ENCODE measurements at places on chromosomes 12 and 14.

DNA sequence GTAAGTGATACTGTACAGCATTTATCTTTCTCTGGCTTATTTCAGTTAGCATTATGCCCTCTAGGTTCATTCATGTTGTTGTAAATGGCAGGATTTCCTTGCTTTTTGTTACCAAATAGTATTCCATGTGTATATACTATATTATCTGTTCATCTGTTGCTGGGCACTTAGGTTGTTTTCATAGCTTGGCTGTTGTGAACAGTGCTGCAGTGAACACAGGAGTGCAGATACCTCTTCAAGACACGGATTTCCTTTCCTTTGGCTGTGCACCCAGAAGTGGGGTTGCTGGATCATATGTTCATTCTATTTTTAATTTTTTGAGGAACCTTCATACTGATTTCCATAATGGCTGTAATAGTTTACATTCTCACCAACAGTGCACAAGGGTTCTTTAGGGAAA is 21.5 kb downstream of the EP400 start:
- no peak for DNase-seq

GRCh38 chr12:64506955-64507354 is 55.0 kb downstream of the TBK1 start:
- no peak for DNase-seq

GRCh38 chr12:98328467-98328866 is 186.9 kb upstream of the TMPO start:
- DNase-seq = no peak

DNA sequence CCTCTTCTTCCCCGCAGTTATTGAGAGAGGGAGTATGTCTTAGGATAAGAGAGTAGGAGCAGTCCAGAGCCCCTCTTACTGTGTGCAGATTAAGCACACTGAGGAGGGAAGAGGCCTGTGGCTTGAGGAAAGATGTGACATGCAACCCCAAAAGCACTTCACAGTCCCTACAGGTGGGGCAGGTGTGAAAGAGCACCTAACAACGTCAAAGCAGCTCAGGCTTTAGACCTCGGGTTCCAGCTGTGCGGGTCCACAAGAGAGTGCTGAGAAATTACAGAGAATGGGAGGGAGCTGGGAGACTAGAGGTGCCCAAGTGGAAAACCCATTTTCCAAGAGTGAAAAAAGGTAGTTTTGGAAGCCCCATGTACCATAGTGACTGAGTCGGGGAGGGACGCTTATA is 127.6 kb downstream of the SLC25A47 start:
- no peak for DNase-seq

DNA sequence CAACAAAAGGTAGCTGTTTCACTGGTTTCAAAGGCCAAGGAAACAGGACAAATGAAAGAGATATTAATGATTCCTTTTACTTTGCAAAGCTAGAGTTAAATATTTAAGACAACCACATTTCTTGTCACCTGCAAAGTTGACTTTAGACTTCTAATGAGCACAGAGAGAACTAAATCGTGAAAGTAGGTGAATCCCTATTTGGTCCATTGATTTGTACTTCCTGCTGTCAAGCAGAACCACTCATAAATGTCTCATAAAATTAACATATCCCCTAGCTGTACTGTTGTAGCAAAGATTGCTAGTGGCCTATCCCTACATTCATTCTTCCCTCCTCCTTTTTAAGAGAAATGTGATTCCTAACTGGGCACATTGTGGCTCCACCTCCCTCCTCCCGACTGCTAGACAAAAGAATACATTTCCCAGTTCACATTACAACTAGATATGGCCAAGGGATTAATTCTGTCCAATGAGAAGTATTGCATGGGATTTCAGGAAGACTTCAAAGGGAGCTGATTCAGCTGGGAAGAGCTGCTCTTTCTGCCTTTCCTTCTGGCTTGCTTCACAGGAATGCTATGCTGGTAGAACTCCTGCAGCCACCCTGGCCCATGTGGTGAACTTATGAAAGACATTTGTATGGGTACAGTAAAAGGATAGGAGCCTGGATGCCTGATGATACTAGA is 227.5 kb upstream of the ABCD2 start:
- no peak for DNase-seq

- no peak for DNase-seq
Measured at GRCh38 chr14:100862277-100862676, 36.4 kb downstream of the MEG3 start.

GRCh38 chr12:126389961-126390360 is 1324.7 kb downstream of the AACS start:
- DNase-seq = no peak

DNA sequence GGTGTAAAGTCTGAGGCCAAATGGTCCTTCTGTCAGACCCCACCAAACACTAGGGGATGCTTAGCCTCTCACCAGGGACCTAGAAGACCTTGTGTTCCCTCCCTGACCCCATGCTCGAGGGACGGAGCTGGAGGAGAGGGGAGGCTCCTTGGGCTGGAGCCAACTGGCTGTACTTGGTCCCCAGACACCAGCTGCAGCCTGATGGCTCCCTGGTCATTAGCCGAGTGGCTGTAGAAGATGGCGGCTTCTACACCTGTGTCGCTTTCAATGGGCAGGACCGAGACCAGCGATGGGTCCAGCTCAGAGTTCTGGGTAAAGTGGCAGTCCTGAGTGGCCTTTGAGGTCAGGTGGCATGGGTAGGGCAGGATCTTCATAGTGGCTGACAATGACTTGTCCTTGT is 29.0 kb downstream of the PAPLN start:
- no peak for DNase-seq

DNA sequence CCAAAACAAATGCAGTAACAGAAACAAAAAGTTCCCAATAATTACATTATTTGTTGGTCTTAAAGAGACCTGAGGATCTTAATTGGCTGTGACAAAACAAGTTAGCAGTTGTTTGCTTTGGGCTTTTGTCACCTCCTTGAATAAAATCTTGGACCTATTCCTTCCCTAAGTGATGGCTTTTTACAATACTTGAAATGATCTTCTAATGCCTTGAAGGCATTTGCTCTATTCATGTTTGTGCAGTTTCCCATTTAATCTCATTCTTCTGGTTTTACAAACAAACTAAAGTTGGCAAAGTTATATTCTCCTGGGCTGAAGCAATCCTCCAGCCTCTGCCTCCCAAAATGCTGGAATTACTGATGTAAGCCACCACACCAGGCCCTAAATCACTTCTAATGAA is 98.8 kb downstream of the OSBPL8 start:
- DNase-seq = no peak

DNA sequence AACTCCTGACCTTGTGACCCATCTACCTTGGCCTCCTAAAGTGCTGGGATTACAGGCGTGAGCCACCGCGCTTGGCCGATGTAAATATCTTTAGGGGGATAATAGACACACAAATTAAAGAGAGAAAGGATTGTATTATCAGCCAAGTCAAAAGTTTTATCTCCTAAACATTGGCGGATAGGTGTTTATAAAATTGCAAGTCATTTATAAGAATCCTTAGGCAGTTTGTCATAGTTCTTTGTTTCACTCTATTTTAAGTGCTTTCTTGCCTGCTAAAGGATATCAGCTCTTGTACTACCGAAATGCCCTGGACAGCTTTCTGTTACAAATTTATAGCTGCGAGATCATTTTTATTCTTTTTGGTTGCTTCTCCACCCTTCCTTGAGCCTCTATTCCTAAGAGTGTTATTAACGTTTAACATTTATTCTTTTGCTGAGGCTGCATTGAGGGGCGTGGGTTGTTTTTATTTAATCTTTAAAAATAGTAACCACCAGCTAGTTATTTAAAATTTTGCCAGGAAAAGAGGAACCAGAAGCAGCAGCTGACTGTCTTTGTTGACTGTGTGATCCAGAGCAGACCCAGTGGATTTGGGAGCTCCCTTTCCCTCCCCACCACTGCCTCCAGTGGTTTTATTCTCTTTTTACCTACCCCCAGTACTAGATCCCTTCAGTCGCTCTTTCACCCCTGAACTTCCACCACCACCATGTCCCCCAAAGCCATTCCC is 106.4 kb downstream of the DIP2B start:
- DNase-seq = no peak

- DNase-seq = peak; percentile 92
Measured at GRCh38 chr14:67599698-67600561, at the start of gene PIGH. TSS of gene PIGH (minus strand) at chr14:67600268. CDS start at chr14:67600203, 65 bp downstream.

DNA sequence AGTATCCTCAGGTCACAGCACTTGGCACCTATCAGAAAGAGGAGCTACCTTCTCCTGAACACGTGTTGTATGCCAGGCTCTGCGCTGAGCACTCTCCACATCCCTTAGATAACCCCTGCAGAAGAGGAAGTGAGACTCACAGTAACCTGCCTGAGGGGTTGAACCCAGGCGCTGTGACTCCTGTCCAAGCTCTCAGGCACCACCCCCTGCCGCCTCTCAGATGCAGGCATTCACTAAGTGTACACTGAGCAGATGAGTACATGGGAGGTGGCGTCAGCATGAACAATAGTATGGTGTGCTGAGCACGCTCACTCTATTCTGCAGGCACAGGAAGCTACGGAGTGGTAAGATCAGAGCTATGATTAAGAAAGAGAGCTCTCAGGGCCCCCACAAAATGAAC is 21.0 kb upstream of the RIC8B start:
- peak; percentile 22 for DNase-seq

DNA sequence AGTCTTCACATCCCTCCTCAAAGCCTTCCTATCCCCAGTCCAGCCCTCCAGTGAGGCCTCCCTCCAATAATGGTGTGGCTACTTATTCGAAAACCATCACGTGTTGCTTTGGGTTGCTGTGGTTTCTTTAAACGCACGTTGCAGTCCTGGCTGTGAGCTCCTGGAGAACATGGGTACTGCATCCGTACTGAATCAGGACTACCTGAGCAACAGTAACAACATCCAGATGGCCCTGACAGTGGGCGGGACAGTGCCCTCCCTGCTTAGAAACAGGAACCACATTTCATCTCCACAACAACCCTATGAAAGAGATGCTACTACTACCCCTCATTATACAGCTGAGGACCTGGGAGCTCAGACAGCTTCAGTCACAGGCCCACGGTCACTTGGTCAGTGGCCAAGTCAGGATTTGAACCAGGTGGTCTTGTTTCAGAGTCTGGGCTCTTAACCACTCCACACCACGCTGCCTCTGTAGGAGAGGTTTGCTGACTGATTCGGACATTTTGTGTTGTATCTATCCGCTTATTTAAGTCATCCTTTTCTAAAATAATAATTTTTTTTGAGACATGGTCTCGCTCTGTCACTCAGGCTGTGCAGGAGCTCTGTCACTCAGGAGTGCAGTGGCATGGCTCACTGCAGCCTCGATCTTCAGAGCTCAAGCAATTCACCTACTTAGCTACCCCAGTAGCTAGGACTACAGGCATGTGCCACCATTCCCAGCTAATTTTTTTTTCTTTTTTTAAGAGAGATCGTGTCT is 104.8 kb downstream of the DPF3 start:
- DNase-seq = no peak

DNA sequence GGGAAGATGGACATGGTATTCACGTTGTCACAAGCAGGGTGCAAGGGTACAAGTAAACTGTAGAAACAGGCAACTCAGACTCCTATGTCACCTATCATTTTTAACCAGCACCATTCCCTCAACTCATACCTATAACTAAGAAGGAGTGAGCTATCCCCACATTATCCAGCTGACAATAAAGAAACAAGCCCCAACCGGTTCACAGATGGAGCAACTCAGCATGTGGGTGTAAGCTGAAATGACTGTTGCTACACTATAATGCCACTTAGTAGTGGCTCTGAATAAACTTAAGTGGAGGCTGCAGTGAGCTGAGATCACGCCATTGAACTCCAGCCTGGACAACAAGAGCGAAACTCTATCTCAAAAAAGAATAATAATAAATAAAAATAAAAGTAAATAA is 829.5 kb upstream of the MDGA2 start:
- no peak for DNase-seq

All from stimulated activated CD8-positive, alpha-beta memory T cell treated with anti-CD3 and anti-CD28 coated beads, Interleukin-15, amount 100 ng/mL, for 48 hours (primary cell).